ENCODE measurements at places on chromosomes 7 and 10.

DNA sequence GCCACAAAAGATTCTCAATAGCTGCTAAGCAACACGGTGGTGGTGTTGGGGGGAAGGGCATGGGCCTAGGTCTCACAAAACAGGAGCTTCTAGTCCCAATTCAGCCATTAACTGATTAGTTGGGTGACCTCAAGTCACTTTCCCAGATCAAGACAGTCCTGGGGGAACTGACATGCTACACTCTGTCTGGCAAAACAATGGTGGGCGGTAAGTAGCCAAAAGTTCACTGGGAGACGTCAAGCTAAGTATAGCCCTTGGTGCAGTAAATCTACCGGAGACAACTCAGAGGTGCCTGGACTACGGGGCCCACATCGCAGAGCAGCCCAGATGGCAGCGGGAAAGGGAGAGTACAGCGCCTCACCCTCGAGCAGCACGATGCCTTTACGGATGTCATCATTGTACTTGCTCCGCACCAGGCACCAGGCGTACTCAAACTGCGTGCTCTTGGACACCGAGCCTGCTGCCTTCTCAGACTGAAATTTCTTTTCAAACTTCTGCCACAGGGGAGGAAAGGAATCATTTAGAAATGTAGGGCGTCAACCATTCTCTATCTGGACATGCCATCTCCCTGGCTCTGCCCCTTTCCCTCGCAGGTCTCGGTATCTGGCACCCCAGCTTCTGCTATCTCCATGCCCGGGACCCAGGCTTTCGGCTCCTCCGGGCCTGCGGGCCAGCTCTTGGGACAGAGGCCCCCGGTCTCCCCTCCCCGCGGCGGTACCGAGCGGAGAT, 1.1 kb downstream of the FIS1 start:
- peak; percentile 97 for DNase-seq

DNA sequence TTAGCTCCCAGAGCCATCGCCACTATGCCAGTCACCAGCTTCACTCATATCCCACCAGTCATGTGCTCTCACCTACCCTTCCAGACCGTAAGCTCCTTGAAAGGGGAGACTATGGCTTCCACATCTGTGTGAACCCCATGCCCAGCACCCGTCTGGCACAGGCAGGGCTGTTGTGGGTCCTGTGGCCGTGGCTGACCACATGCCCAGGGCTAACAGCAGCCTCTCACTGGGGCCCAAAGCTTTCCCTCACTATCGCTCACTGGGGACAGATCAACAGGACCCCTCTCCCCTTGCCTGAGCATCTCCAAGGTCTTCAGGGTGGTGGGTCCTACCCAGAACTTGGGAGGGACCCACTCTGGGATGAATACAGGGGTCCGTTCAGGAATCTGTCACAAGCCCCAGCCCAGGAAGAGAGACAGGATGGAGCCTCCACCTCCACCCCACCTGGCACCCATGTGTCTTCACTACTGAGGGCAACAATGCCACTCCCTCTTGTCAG, 303.9 kb downstream of the GRID1 start:
- DNase-seq = no peak

GRCh38 chr10:81996927-81997326, 121.9 kb downstream of the NRG3 start:
- no peak for DNase-seq

GRCh38 chr10:42985436-42986316, 91.2 kb upstream of the RET start:
- DNase-seq = no peak

DNA sequence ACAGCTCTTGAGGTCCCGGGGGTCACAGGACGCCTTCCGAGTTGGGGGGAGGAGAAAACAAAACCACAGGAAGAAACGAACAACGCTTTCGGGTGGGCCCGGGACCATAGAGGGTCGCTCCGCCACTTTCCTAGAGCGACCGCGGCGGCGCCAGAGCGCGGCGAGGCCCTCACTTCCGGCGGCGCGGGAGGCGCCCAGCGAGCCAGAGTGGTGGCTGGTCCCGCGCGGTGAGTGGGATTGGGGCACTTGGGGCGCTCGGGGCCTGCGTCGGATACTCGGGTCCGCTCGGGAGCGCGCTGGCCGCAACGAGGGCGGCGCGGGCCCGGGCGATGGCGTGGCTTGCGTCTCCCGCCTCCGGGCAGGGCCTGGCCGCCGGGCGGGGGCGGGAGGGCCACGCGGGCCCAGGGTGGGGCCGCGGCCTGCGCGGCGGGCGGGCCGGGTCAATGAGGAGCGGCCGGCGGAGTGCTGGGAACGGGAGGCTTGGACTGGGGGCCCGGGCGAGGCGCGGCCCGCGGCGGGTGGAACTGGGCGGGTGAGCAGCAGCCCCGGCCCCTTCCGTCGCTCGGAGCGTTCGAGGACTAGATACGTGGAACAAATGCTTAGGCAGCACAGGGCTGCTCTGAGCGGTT, at the start of gene ZNF22:
Gene ZNF22, plus strand, starts transcription at position 172 of the 629 bp plus-strand sequence. CDS start 2,446 bp downstream, outside the sequence.
- peak; percentile 17 for DNase-seq

GRCh38 chr7:46245586-46246111, 324.6 kb upstream of the IGFBP3 start:
- no peak for DNase-seq

DNA sequence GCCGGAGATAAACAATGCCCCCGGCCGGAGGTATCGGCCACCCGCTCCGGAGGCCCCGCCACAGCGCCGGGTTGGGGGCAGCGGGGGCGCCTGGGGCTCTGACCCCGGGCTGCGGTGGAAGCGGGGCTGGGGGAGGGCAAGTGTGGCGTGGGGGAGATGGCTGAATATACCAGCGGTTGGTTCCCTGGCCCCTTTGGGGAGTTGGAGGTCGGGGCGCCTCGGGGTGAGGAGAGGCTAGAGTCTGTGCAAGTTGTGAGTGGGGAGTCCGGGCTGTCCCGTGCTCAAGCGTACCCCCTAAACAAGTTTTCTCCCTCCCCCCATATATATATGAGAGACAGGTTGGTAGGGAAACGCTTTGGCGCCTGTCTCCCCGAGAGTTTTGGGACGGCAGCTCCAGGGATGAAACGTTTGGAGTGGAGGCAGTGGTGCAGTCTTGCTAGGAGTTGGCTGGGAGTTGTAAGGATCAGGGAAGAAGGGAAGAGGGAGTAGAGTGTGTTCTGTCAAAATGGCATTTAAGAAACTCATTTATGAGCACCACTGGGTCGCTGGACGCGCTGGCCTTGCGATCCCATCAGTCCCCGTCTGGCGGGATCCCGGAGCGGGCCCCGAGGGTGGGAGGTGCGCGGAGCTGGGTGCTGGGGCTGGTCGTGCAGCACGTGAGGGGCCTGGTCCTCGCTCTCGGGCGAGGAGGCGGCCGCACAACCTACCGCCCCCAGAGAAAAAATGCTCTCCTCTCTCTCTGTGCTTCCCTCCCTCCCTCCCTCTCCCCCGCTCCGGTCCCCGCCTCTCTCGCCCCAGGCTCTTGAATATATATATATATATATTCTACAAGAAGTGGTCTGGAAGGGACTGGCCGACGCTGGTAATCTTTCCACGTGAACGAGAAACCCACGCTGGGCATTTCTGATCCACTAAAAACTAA, 1.1 kb downstream of the TET1 start:
- DNase-seq = no peak

DNA sequence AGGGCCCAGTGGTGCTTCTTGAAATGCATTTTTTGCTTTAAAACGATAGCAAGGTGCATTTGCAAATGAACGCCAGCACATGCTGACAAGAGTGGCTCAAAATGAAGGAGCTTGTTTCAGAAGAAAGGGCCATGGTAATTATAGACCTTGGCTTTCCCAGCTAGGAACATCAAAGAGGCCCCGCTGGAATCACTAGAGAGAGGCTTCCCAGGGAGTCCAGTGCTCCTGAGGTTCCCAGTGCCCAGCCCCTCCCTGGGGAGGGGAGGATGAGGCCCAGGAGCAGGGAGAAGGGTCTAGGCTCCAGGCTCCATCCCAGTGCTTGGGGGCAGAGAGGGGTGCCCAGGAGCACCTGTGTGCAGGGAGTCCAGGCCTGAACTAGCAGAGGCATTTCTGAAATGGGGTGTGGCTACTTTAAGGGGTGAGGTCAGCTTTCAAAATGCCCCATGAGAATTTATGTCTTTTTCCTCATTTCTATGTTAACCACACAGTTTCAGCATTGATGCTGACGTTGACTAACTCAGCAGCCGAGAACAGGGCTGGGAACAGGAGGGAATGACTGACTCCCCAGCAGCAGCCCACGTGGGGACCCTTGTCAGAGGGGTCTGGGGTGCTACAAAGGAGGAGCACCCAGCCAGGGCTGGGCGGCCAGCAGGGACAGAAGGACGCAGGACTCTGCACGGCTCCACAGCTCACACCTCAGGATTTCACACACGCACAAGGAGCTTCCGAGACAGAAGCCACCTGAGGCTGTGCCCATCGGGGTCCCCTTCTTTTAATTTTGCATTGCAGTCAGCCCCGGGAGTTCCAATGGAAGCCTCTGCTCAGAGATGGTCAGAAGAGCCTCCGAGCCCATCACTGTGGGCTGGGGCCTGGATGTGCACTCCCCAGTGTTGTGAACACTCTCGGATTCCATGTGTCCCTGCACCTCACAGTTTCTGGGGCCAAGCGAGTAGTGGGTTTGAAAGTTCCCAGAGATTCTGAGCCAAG, 570.2 kb downstream of the PTPRN2 start:
- no peak for DNase-seq

GRCh38 chr10:73983096-73984047, 14.5 kb upstream of the VCL start:
- DNase-seq = no peak

DNA sequence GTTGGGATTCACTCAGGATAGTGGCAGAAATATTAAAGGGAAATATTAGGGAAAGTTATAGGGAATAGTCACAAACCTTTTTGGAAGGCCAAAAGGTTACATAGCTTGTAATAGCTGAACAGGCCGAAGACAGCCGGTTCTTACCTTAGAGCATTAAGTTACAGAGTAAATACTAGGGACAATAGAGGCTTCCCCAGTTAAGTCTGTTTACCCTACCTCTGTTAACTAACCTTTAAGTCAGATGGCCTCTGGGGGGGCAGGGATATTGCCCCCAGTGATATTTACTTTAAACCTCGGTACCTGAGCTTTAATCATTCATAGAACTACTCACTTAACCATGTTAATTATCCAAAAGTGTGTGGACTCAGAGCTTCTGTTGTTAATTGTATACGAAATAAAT, 7.4 kb downstream of the POLR1F start:
- DNase-seq = no peak

DNA sequence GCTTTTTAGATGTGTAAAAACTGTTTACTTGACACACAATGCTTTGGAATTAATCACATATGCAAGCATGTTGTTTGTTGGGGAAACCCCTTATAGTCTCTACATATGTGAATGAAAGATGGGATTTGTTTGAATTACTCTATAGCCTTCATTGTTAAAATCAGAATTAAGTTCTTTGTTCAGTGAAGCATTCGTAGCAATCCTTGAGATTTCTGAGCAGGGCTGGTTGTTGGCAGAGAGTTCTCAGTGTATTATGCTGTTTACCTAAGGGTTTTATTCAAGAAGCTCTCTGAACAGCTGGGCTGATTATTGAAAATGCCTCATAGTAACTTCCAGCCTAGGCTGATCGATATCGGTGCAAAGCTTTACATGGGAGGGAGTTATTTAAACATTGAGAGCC, 190.9 kb downstream of the VTI1A start:
- DNase-seq = no peak

- no peak for DNase-seq
These were observed 137.6 kb downstream of the WDR11 start for GRCh38 chr10:120988751-120989150.

- no peak for DNase-seq
These were observed 12.2 kb upstream of the LGI1 start for GRCh38 chr10:93745408-93746065.

DNA sequence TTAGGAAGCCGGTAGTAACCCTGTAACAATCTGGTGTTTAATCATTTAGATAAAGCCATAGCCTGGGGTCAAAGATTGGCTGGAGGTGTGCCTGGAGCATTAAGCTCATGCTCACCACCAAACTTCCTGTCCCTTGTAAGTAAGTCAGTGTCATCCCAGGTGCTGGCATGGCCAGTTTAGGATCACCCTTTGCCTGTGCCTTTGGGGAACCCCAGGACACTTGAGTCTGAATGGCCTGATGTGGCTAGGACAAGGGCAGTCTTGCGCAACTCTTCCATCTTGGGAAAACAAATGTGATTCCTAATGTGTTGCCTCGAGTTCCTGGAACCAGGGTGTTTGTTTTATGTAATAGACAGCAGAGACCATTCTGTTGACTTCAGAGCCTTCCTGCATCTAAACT, 154.8 kb downstream of the GRK5 start:
- no peak for DNase-seq

DNA sequence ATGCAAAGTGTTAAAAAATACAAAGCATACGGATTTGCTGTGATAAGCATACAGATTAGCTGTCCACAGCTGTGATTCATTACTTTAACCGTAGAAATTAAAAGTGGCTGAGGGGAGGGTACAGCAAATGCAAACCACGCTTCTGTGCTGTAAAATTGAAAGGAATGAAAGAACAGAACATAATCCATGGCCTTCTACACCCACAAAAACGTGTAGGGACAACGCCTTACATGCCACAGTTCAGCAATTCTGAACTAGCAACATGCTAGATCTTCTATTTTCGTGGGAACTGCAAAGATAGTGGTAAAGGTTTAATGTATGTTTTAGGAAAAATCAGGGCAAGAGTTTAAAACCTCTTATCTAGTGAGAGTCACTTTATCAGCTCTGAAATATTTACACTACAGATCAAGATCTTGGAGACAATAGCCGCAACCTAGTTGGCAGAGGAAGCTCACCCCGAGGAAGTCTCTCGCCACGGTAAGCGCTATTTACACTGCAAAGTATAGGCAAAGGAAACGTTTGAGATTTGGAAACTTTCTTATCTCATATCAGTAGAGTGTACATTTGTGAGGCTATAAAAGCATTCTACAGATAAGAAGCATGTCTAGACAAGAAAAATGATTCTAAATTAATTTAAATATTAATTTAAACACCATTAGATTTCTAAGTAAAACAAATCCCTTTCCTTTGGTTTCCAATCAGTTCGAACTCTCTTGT, 193.6 kb downstream of the MLLT10 start:
- DNase-seq = no peak

GRCh38 chr10:116126239-116126638, 146.8 kb downstream of the GFRA1 start:
- no peak for DNase-seq

DNA sequence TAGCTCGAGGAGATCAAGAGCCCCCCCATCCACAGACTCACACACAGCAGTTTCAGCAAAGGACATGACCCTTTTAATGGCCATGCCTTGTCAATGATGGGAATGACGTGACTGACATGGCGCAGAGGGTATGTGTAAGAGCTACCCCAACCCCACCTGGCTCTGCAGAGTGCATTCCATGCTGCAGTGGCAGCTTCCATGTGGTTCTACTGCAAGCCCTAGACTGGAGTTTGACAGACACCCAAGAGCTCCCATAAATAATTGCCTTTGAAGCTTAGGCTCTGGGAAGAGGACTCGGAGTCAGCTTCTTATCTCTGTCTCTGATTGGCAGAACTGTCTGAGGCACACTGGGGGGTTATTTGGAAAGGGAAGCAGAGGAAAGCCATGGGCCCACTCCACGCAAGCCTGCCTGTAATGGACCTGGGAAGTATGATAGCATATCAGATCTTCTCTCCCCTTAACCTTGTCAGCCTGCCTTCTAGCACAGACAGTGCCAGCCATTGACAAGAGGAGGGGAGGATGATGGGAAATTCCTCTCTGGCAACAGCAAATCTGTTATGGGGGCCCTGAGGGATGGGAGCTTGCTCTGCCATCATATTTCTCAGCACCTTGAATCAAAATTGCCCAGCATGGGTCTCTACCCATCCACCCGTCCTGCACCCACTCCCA, 478.5 kb upstream of the PODXL start:
- no peak for DNase-seq

GRCh38 chr10:48572414-48572813, 32.5 kb downstream of the ARHGAP22 start:
- no peak for DNase-seq

Measured in hematopoietic multipotent progenitor cell treated with erythropoietin and hydrocortisone succinate and interleukin-3 and kit ligand, for 17 days (in vitro differentiated cells).